ENCODE measurements at places on chromosomes 12 and 14. TPM values are rescaled to one million over a fixed set of nuclear protein-coding genes. Genes with fewer than 3 reads are reported as not detected.
A peak's percentile ranks its signal among the peaks of the same experiment; 100 is the strongest.

Gene ING4
- polyA plus RNA-seq: 70.0 TPM

DNA sequence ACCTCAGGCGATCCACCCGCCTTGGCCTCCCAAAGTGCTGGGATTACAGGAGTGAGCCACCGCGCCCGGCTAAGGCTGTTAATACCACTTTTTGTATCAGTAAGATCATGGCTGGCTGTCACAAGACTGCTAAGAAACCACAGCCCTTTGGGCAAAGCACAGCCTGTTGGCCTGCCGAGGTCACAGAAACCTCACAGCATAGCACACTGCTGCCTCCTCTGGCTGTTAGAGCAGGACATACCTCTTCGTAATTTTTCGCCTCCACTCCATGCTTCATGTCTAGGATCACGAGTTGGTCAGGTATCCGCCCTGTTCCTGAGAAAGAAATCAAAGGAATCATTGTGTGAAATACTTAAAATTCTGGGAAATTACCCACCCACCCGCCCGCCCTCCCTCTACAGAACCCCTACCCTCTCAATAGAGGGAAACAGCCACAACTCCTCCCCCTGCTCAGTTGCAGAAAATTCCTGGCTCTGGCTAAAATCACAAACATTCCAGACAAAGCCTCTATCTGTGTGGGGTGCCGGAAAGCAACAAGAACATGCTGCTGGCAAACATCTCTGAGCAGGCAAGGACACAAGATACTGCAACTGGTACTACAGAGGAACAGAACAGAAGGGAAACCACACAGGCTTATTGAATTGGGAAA lies 20.7 kb upstream of the NEK9 start:
- H3K27ac ChIP-seq: peak overlapping the region; percentile 56
- DNase-seq: no peak
- no peak overlapping the region for H3K4me3 ChIP-seq

Gene WSCD2
- polyA plus RNA-seq: 0.02 TPM

Gene KRT6B
- 30.7 TPM for polyA plus RNA-seq

GRCh38 chr12:15787778-15788177 lies 1.4 kb downstream of the EPS8 start:
- H3K36me3 ChIP-seq: no peaks in the 10 kb centered on the region
- H3K4me3 ChIP-seq: no peak overlapping the region
- H3K27me3 ChIP-seq: peaks cover 12% of the 10 kb centered on the region
- peaks cover 19% of the 10 kb centered on the region for H3K4me1 ChIP-seq

DNA sequence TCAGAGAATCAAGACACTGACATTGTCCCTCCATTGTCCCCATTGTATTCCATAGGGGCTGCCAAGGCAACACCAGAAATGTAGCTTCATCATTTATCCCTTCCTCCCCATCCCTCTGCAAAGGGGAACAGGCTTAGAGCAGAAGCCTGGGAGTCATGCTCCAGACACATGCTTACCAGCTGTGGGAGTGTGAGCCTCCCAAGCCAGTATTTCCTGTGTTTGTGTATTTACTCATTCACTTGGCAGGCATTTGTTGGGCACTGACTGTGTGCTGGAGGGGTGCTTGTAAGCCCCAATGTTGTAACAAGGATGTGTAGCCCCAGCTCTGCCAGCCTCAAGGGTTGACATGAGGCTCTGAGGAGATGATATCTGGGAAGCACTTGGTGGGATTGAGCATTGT lies 46.0 kb upstream of the TCL1A start:
- no peak for DNase-seq
- no peak overlapping the region for H3K27ac ChIP-seq
- no peaks in the 10 kb centered on the region for H3K4me1 ChIP-seq
- no peaks in the 10 kb centered on the region for H3K36me3 ChIP-seq
- no peaks in the 10 kb centered on the region for H3K27me3 ChIP-seq
- no peak overlapping the region for H3K4me3 ChIP-seq

Gene IL22
- 1.1 TPM for polyA plus RNA-seq

DNA sequence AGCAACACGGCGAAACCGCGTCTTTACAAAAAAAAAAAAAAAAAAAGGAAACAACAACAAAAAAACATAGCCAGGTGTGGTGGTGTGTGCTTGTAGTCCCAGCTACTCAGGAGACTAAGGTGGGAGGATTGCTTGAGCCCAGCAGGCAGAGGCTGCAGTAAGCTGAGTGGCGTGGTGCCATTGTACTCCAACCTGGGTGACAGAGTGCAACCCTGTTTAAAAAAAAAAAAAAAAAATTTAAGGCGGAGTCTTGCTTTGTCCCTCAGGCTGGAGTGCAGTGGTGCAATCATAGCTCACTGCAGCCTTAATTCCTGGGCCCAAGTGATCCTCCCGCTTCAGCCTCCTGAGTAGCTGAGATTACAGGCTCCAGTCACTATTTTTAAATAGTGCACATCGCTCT lies 18.2 kb upstream of the FIGNL2 start:
- H3K27me3 ChIP-seq: peaks cover 6% of the 10 kb centered on the region
- no peak for DNase-seq
- no peaks in the 10 kb centered on the region for H3K36me3 ChIP-seq
- H3K4me3 ChIP-seq: no peak overlapping the region

DNA sequence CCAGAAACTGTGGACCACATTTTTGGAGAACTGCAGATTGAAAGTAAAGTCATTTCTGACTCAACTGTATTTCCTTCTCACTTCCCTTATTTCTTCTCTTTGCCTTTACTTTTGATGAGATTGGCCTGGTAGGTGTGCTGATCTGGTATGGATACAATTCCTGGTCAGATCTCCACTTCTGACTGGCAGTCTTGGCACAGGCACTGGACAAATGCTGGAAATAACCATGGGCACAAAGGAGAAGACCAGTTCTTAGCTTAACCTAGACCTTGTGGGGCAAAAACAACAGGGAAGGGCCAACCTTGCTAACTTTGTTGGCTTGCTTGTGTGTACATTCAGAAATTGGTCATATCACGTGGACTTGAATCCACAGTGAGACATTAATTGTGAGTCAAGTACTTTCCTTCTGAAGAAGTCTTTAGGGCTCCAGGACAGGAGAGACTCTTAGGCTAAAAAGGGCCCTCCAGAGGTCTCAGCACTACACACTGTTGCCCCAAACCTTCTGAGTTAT lies 75.0 kb downstream of the DIP2B start:
- H3K36me3 ChIP-seq: no peaks in the 10 kb centered on the region
- H3K27ac ChIP-seq: no peak overlapping the region
- no peaks in the 10 kb centered on the region for H3K27me3 ChIP-seq
- H3K4me3 ChIP-seq: no peak overlapping the region

Gene INSM2
- 0.21 TPM for polyA plus RNA-seq

GRCh38 chr12:5440978-5441377 lies 9.1 kb downstream of the NTF3 start:
- no peaks in the 10 kb centered on the region for H3K36me3 ChIP-seq
- H3K4me1 ChIP-seq: no peaks in the 10 kb centered on the region
- H3K27me3 ChIP-seq: peaks cover 33% of the 10 kb centered on the region
- no peak overlapping the region for H3K27ac ChIP-seq

Gene TMEM229B
- polyA plus RNA-seq: 6.6 TPM

DNA sequence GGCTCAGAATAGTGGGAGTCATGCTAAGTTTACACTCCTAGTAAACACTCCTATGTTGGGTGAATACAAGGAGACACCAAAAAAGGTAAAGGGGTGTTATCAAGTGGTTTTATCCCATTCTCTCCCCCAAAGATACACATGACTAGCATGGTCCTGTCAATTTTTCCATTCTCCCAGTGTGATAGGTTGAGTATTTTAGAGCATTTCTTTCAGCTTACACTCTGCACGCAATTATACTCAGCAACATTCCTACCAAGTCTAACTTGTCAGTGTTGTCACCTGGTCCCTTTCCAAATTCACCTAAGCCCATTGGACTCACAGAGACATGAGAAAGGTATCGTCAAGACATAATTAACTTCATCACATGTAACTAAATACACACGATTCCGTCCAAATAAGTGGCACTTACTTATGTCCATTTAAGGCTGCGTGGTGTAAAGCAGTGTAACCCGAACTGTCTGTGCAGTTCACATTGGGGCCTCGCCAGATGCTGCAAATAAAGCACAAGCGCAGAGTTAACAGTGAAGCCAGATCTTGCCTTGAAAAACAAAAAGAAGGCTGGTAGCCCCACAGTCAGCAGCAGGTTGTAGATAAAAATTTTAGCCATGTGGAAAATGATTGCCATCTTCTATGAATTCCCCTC lies 159.7 kb downstream of the ANKS1B start:
- no peaks in the 10 kb centered on the region for H3K27me3 ChIP-seq
- H3K36me3 ChIP-seq: no peaks in the 10 kb centered on the region
- H3K27ac ChIP-seq: no peak overlapping the region
- H3K4me3 ChIP-seq: no peak overlapping the region
- DNase-seq: no peak
- H3K4me1 ChIP-seq: no peaks in the 10 kb centered on the region

DNA sequence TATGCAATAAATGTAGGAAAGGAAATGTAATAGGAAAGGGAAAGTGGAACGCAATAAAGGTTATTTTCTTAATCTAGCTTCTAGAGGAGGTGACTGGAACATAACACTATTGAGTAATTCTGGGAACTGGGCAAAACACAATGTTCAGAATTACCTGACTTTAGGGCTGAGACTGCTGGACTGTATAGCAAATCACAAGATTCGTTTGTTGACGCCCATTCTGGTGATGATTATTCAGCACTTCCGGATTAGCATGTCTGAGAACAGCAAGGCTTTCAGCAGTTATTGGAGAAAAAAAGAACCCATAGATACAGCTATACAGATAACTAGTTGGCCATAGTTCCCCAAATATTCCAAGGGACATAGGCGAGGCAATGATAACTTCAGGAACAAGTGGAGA lies 2.3 kb upstream of the KLRD1 start:
- H3K27ac ChIP-seq: no peak overlapping the region
- no peak for DNase-seq
- H3K27me3 ChIP-seq: no peaks in the 10 kb centered on the region
- peaks cover 4% of the 10 kb centered on the region for H3K4me1 ChIP-seq

DNA sequence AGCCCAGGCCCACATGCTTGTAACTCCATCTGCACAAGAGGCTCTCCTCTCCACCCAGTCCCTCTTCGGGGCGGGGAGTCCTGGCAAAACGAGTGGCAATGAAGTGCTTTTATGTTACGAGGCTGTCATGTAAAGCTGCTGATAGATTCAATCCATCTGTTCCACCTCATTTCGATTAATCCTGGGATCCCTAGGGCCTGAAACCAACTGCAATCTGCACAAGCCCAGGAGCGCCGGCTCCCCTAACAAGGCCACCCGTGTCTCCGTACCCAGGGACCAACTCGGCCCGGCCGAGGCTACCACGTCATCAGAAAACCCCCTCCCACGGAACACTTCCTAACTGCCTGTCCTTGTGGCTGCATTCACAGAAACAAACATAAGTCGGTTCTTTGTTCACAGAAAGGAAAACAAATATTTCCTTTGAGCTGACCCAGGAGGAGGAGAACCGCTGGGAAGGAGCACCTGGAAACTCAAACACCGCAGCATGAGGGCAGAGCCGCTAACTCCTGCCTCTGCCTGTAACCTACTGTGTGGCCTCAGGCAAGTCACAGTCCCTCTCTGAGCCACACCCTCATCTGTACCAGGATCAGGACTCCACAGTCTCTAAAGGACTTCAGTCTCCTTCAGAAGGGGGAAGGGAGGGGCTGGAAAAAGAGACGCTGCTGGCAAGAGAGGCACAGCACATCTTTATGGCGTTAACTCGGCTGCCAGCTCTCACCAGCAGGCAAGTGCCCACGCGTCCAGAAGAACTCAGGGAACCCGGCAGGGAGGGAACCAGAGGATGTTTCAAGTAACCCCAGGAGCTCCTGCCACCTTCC lies 47.8 kb downstream of the CCDC88C start:
- no peak overlapping the region for H3K27ac ChIP-seq
- H3K4me3 ChIP-seq: no peak overlapping the region
- H3K27me3 ChIP-seq: no peaks in the 10 kb centered on the region

- no peak overlapping the region for H3K27ac ChIP-seq
- H3K4me3 ChIP-seq: no peak overlapping the region
- no peaks in the 10 kb centered on the region for H3K36me3 ChIP-seq
- DNase-seq: no peak
- H3K4me1 ChIP-seq: no peaks in the 10 kb centered on the region
Observed at GRCh38 chr12:12453635-12454034, 96.8 kb downstream of the BORCS5 start.

Gene EML5
- polyA plus RNA-seq: 0.57 TPM

DNA sequence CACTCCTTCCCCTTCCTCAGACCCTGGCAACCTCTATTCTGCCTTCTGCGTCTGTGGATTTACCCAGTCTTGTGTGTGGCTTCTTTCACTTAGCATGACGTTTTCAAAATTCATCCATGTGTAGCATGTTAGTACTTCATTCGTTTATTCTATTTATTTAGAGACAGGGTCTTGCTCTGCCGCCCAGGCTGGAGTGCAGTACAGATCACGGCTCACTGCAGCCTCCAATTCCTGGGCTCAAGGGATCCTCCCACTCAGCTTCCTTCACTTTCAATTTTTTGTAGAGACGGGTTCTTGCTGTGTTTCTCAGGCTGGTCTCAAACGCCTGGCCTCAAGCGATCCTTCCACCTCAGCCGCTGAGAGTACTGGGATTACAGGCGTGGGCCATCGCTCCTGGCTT lies 37.0 kb downstream of the B4GALNT3 start:
- no peaks in the 10 kb centered on the region for H3K36me3 ChIP-seq
- no peaks in the 10 kb centered on the region for H3K27me3 ChIP-seq
- DNase-seq: no peak
- no peaks in the 10 kb centered on the region for H3K4me1 ChIP-seq
- H3K27ac ChIP-seq: no peak overlapping the region

Gene KRT6A
- 671 TPM for polyA plus RNA-seq

DNA sequence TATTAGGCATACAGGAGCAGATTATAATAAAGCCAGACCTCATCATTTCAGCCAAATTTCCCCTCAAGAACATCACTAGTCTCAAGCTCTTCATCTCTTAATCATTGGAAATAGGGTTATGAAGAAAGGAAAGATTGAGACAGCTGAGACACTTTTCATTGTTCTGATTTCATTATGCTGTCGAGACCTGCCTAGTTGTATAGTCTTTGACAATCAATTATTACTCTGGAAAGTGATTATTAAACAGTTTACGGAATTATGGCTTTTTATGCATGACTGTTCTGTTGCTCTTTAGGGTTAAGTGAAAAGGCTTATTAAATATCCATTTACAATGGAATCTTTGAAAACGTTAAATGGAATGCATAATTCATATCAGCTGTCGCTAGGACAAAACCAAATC lies 48.3 kb downstream of the TTC6 start:
- no peak for DNase-seq
- H3K27ac ChIP-seq: no peak overlapping the region
- H3K27me3 ChIP-seq: no peaks in the 10 kb centered on the region
- no peaks in the 10 kb centered on the region for H3K36me3 ChIP-seq

Gene BRF1
- polyA plus RNA-seq: 29.8 TPM

GRCh38 chr12:12997156-12997555 lies 2.9 kb downstream of the HEBP1 start:
- peaks cover 12% of the 10 kb centered on the region for H3K4me1 ChIP-seq
- no peaks in the 10 kb centered on the region for H3K36me3 ChIP-seq
- no peak overlapping the region for H3K27ac ChIP-seq
- no peak for DNase-seq

Gene TSPAN11
- 0.21 TPM for polyA plus RNA-seq

DNA sequence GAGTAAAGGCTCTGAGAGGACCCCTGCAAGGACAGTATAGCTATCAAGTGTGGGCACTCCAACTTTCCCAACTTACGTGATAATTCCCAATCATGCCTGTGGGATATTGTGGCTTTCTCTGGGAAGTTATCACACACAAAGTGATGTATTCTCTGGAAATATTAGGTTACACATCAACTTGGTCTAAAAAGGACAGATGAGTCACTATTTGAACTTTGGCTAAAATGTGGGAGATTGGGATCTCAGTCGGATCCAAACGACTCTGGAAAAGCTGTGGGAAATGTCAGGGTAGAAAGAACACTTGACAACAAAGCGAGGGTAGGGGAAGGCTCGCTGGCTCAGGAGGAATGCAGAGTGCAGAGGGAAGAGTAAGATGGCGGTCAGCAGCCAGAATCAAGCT lies 1048.9 kb downstream of the BCL11B start:
- no peak for DNase-seq
- no peaks in the 10 kb centered on the region for H3K27me3 ChIP-seq
- H3K4me1 ChIP-seq: peaks cover 68% of the 10 kb centered on the region
- no peaks in the 10 kb centered on the region for H3K36me3 ChIP-seq

Gene TAS2R7
- not detected for polyA plus RNA-seq
